SJSA1 (cell line): ENCODE measurements at places on chromosomes 3 and 15. TPM values are rescaled to one million over a fixed set of nuclear protein-coding genes. Genes with fewer than 3 reads are reported as not detected.

The STRIT1 gene
- not detected in 2 replicates for total RNA-seq

The RARB gene
- total RNA-seq, result 11.7 and 17.9 TPM in 2 replicates

The IL17RB gene
- total RNA-seq, result not detected in 2 replicates

The KNG1 gene
- total RNA-seq, result not detected in 2 replicates

The SPTBN5 gene
- 0.34 and 0.75 TPM in 2 replicates for total RNA-seq

The SLC22A14 gene
- total RNA-seq, result not detected in 2 replicates

The GOLGA8R gene
- total RNA-seq, result 1.3 and 1.6 TPM in 2 replicates

The ADAMTS17 gene
- 0.32 and 0.50 TPM in 2 replicates for total RNA-seq

The TRIM71 gene
- under 0.01 TPM in 1 of 2 replicates, not detected in the other for total RNA-seq

The SEMA6D gene
- 2.3 and 3.7 TPM in 2 replicates for total RNA-seq

The SLC28A1 gene
- not detected in 2 replicates for total RNA-seq

DNA sequence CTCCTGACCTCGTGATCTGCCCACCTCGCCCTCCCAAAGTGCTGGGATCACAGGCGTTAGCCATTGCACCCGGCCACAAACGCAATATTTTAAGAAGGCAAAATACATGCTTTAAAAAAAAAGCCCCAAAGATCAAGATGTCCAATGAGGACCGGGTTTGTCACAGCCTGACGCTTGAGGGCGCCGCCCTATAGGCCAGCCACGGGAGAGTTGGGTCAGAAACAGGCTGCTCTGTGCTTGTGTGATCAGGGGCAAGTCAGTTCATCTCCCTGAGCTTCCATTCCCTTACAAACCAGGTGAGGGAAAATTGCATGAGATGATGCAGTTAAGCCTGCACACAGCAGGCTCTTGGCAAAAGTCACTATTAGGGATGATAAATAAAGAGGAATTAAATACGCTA, 23.9 kb downstream of the FAM174B start:
- H3K4me1 ChIP-seq, result no peaks in the 10 kb centered on the region
- no peak overlapping the region for H3K27ac ChIP-seq
- no peak for DNase-seq
- H3K36me3 ChIP-seq, result no peaks in the 10 kb centered on the region
- no peaks in the 10 kb centered on the region for H3K27me3 ChIP-seq

DNA sequence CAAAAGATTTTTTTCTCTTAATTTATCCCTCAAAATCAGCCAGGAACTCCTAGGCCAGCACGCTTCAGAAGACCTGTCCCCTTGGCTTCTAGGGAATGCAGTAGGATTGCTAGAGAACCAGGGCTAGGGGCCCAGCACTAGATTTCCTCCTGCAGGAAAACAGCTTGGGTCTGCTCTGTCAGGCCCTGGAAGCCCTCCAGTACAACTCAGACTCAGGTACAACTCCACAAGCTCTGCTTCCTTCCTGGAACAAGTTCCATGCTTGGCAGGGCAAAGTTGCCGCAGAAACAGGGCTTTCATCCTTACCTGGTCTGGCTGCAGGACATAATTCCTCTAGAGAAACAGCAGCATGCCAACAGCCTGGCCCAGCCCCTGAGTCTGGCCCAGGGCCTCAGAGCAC, 96.1 kb upstream of the CTNNB1 start:
- no peak for DNase-seq
- no peak overlapping the region for H3K27ac ChIP-seq
- no peaks in the 10 kb centered on the region for H3K27me3 ChIP-seq
- H3K4me1 ChIP-seq, result no peaks in the 10 kb centered on the region
- no peak overlapping the region for H3K4me3 ChIP-seq

DNA sequence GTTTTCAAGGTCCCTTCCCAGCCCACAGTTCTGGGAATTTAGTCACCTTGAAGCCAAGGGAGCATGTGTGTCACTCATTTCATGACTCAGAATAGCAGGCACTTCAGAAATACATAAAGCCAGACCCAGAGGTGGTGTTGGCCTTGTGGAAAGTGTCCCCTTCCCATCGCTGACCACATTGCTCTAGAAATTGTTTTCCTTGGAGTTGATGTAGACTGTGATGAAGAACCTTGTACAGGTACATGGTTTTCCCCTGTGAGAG, 158.8 kb downstream of the SLCO3A1 start:
- H3K4me1 ChIP-seq, result no peaks in the 10 kb centered on the region
- no peaks in the 10 kb centered on the region for H3K27me3 ChIP-seq
- no peaks in the 10 kb centered on the region for H3K36me3 ChIP-seq
- no peak for DNase-seq

GRCh38 chr15:94236608-94237007, 5.2 kb downstream of the MCTP2 start:
- no peak for DNase-seq
- no peak overlapping the region for H3K27ac ChIP-seq
- H3K27me3 ChIP-seq, result no peaks in the 10 kb centered on the region
- H3K4me1 ChIP-seq, result no peaks in the 10 kb centered on the region
- no peak overlapping the region for H3K4me3 ChIP-seq

DNA sequence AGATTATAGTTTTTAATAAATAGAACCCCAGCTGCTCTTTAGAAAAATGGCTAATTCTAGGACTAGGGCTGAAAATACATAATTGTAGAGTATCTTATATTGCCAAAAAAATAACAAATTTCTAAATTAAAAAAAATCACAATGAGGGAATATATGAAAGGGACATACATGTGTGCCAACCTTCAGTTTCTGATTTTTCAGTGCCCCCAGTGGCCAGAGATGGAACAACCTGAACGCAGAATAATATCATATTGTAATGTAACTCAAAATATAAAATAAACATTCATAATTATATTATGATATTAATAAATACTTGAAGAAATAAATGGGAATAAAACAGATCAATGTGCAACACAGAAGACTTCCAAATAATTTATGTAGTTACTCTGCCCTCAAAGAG, 460.5 kb downstream of the ZNF385D start:
- H3K4me1 ChIP-seq, result no peaks in the 10 kb centered on the region
- no peak overlapping the region for H3K27ac ChIP-seq
- H3K36me3 ChIP-seq, result no peaks in the 10 kb centered on the region
- DNase-seq, result no peak

GRCh38 chr3:112512320-112512719, 13.0 kb upstream of the BTLA start:
- H3K4me1 ChIP-seq, result no peaks in the 10 kb centered on the region
- no peaks in the 10 kb centered on the region for H3K36me3 ChIP-seq
- no peak overlapping the region for H3K27ac ChIP-seq
- H3K4me3 ChIP-seq, result no peak overlapping the region

GRCh38 chr15:66882251-66883020, 180.4 kb downstream of the SMAD6 start:
- H3K4me3 ChIP-seq, result no peak overlapping the region
- H3K27ac ChIP-seq, result peak overlapping the region; percentile 86
- peaks cover 53% of the 10 kb centered on the region for H3K4me1 ChIP-seq
- peaks cover 4% of the 10 kb centered on the region; the same call in 1 of the 2 replicates for H3K36me3 ChIP-seq
- DNase-seq, result peak; percentile 88
- no peaks in the 10 kb centered on the region for H3K27me3 ChIP-seq

- H3K27ac ChIP-seq, result no peak overlapping the region
- no peaks in the 10 kb centered on the region for H3K27me3 ChIP-seq
- H3K4me1 ChIP-seq, result no peaks in the 10 kb centered on the region
- DNase-seq, result no peak
- no peak overlapping the region for H3K4me3 ChIP-seq
- peaks cover 6% of the 10 kb centered on the region; the same call in 1 of the 2 replicates for H3K36me3 ChIP-seq
These were observed 10.5 kb downstream of the DPH6 start for GRCh38 chr15:35535365-35535916.

DNA sequence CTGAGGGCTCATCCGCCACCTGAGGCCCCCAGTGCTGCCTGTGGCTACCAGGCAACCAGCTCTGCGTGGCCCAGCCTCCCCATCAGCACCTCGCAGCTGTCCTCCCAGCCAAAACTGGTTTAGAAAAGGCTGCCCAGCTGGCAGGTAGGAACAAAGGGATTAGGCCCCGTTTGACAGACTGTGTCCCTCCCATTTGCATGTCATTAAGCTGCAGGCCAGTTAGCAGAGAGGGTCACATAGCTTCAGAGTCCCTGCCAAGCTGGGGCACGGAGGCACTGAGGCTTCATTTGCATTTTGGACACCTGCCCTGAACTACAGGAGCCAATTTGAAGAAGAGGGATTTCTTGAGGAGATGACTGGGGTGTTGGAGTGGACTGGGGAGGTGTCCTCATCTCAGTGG, 177.9 kb downstream of the TLE3 start:
- no peaks in the 10 kb centered on the region for H3K27me3 ChIP-seq
- no peaks in the 10 kb centered on the region for H3K4me1 ChIP-seq
- DNase-seq, result no peak

GRCh38 chr3:156957715-156958114, 131.6 kb downstream of the LEKR1 start:
- no peaks in the 10 kb centered on the region for H3K36me3 ChIP-seq
- H3K4me1 ChIP-seq, result no peaks in the 10 kb centered on the region
- no peak for DNase-seq
- no peaks in the 10 kb centered on the region; the same call in 1 of the 2 replicates for H3K27me3 ChIP-seq
- no peak overlapping the region for H3K27ac ChIP-seq
- H3K4me3 ChIP-seq, result no peak overlapping the region

DNA sequence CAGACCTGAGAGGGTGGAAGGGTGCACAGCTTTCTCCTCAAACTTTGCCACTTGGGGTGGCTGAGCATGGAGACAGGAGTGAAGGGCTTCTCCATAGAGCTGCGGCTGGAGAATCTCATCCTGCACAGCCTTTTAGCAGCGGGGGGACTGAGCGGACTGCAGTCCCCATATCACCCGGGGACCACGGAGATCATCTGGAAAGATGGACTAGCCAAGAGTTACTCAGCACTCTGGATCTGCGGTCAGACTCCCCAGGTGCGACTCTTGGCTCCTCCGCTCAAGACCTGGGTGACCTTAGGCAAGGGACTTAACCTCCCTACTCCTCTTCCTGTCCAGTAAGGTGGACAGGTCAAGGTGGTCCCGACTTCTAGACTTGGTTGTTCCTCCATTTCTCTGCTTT, 125.8 kb upstream of the MEF2A start:
- no peak overlapping the region for H3K4me3 ChIP-seq
- H3K27ac ChIP-seq, result no peak overlapping the region
- H3K36me3 ChIP-seq, result no peaks in the 10 kb centered on the region
- no peaks in the 10 kb centered on the region for H3K27me3 ChIP-seq
- DNase-seq, result no peak
- H3K4me1 ChIP-seq, result peaks cover 19% of the 10 kb centered on the region

DNA sequence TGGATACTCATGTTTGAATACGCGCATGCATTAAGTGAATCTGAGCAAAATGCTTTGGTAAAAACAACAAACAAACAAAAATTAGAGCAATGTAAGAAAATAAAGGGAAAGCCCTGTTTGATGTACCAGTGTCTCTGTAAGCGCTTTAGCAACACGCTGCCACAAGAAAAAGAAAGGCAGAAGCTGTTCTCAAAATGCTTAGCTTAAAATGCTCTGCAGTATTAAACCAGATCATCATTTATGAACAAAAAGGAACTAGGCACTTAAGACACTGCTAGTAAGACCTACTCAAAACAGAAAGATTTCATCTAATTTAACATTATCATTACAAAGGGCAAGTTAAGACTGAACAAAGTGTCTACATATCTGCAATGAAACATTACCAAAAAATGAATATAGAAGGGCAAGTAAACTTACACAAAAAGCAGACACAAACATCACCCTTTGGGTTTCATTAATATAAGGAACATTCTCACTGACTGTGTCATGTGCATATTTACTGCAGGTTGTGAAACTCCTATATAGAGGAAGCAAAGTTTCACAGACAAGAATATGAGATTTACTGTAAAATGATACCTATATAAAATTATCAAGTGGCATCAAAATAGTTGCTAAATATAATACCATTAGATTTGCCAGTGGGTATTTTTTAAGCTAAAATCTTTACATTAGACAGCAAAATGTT, 102.1 kb downstream of the FBXL22 start:
- no peak for DNase-seq
- H3K4me1 ChIP-seq, result no peaks in the 10 kb centered on the region
- H3K36me3 ChIP-seq, result peaks cover 22% of the 10 kb centered on the region; the same call in 1 of the 2 replicates
- no peak overlapping the region for H3K27ac ChIP-seq

GRCh38 chr15:97979140-97979520, 18.6 kb downstream of the ARRDC4 start:
- H3K27ac ChIP-seq, result no peak overlapping the region
- H3K36me3 ChIP-seq, result no peaks in the 10 kb centered on the region
- no peak for DNase-seq
- no peaks in the 10 kb centered on the region for H3K27me3 ChIP-seq
- no peaks in the 10 kb centered on the region for H3K4me1 ChIP-seq
- H3K4me3 ChIP-seq, result no peak overlapping the region

DNA sequence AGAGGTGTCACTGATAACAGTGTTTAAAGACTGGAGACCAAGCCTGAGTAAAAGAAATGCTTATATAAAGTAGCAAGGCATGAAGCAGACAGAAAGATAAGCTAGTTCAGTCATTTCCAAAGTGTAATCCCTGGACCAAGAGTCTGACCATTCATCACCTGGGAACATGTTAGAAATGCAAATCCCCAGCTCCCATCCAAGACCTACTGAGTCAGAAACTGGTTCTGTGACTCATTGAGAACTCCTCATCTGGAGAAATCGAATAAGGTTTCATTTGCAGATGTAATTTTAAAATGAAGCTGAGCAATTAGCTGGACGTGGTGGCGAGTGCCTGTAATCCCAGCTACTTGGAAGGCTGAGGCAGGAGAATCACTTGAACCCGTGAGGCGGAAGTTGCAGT, 473.9 kb upstream of the UBE2E2 start:
- DNase-seq, result no peak
- H3K27ac ChIP-seq, result no peak overlapping the region
- no peak overlapping the region for H3K4me3 ChIP-seq
- no peaks in the 10 kb centered on the region for H3K27me3 ChIP-seq
- H3K36me3 ChIP-seq, result no peaks in the 10 kb centered on the region

GRCh38 chr15:63943829-63944680, 102.2 kb downstream of the DAPK2 start:
- H3K4me1 ChIP-seq, result peaks cover 8% of the 10 kb centered on the region
- no peaks in the 10 kb centered on the region for H3K36me3 ChIP-seq
- no peak overlapping the region for H3K27ac ChIP-seq
- no peak for DNase-seq

- no peak overlapping the region for H3K4me3 ChIP-seq
- no peak overlapping the region for H3K27ac ChIP-seq
- no peaks in the 10 kb centered on the region for H3K36me3 ChIP-seq
- H3K27me3 ChIP-seq, result no peaks in the 10 kb centered on the region
- no peak for DNase-seq
These were observed 71.6 kb downstream of the SUMF1 start for GRCh38 chr3:4395448-4395847.

DNA sequence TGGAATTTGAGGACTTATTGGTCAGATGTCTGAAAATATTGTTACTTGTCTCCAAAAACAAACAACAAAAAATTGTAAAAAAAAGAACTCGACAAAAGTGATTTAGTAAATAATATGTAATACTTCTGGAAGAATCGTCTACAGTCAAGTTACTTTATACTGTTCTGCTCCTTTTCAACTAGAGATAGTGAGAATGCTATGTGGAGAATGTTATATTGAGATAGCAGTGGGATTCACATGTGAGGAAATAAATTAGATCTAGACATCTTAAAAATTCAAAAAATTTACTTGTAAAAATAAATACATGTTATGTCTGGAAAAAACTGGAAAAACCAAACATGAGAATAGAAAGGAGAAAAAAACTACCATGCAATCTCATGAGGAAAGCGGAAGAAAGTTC, 64.9 kb downstream of the SGO1 start:
- H3K27me3 ChIP-seq, result no peaks in the 10 kb centered on the region
- H3K4me3 ChIP-seq, result no peak overlapping the region
- H3K4me1 ChIP-seq, result no peaks in the 10 kb centered on the region
- no peaks in the 10 kb centered on the region for H3K36me3 ChIP-seq
- H3K27ac ChIP-seq, result no peak overlapping the region
- DNase-seq, result no peak

GRCh38 chr3:14436954-14437281, 34.5 kb downstream of the SLC6A6 start:
- no peak overlapping the region for H3K27ac ChIP-seq
- DNase-seq, result no peak
- peaks cover 31% of the 10 kb centered on the region for H3K36me3 ChIP-seq
